Activated T-cell treated with anti-CD3 and anti-CD28 coated beads, Interleukin-2, amount 50 U/mL, for 72 hours (primary cell): ENCODE measurements at places on chromosomes 3 and 15. TPM values are rescaled to one million over a fixed set of nuclear protein-coding genes. Genes with fewer than 3 reads are reported as not detected.
A peak's percentile ranks its signal among the peaks of the same experiment; 100 is the strongest.

DNA sequence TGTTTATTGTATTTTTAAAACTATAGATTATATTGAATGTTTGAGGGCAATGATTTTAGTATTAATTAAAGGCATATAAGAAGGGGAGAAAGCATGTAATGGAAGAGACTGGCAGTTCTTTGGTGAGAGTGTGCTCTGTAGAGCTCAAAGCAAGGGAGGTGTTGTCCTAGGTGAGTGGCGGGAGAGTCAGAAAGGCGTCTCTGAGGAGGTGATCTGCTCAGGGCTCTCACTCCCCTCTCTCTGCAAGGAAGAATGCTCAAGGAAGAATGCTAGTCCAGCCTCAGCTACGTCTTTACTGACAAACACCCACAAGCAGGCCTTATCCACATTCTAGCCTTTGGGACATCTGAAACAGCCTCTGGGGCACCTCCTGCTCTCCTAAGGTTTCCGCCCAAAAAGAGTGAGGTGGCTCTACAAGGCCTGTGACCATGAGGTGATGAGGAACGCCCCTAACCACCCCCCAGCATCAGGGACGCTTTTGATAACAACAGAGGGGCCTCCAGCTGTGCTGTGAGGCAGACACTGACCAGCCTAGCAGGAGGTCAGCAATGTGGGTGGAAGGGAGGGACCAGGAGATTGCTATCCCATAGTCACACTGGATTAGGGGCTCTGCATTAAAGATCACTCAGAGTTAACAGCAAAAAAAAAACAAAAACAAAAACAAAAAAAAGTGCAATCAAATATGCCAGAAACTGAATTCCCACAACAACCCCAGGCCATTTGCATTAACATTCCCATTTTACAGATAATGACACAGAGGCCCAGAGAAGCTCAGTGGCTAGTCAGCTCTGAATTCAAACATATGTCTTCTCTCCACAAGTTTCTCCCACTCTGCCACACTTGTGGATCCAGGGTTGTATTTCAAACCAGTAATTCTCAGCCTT lies 202.2 kb upstream of the CTNNB1 start:
- peaks cover 41% of the 10 kb centered on the region for H3K27me3 ChIP-seq
- H3K4me1 ChIP-seq, result peaks cover 1% of the 10 kb centered on the region
- H3K36me3 ChIP-seq, result no peaks in the 10 kb centered on the region
- no peak overlapping the region for H3K27ac ChIP-seq
- no peak overlapping the region for H3K4me3 ChIP-seq
- DNase-seq, result no peak

- no peaks in the 10 kb centered on the region for H3K36me3 ChIP-seq
- H3K27ac ChIP-seq, result no peak overlapping the region
- no peak overlapping the region for H3K4me3 ChIP-seq
- H3K27me3 ChIP-seq, result peaks cover 42% of the 10 kb centered on the region
These were observed 158.8 kb downstream of the RORA start for GRCh38 chr15:61070111-61070901.

- no peak for DNase-seq
- H3K27ac ChIP-seq, result no peak overlapping the region
- H3K4me3 ChIP-seq, result peak overlapping the region; percentile 7
These were observed 1.7 kb downstream of the CLDN11 start for GRCh38 chr3:170420307-170420821.

- H3K4me1 ChIP-seq, result peaks cover 1% of the 10 kb centered on the region
- no peak for DNase-seq
- H3K4me3 ChIP-seq, result no peak overlapping the region
- no peaks in the 10 kb centered on the region for H3K36me3 ChIP-seq
These were observed 12.6 kb upstream of the PLCL2 start for GRCh38 chr3:16871915-16872842.

- DNase-seq, result no peak
- no peak overlapping the region for H3K4me3 ChIP-seq
These were observed 390.3 kb upstream of the DPH6 start for GRCh38 chr15:35936284-35936683.

GRCh38 chr15:52134502-52135144 lies 22.0 kb upstream of the BCL2L10 start:
- H3K27me3 ChIP-seq, result no peaks in the 10 kb centered on the region
- peaks cover 3% of the 10 kb centered on the region for H3K36me3 ChIP-seq
- H3K4me1 ChIP-seq, result peaks cover 21% of the 10 kb centered on the region
- no peak overlapping the region for H3K4me3 ChIP-seq

The ACTC1 gene
- total RNA-seq, result not detected

The SMAD3 gene
- total RNA-seq, result 47.4 TPM

The CSPG5 gene
- total RNA-seq, result 0.30 TPM

DNA sequence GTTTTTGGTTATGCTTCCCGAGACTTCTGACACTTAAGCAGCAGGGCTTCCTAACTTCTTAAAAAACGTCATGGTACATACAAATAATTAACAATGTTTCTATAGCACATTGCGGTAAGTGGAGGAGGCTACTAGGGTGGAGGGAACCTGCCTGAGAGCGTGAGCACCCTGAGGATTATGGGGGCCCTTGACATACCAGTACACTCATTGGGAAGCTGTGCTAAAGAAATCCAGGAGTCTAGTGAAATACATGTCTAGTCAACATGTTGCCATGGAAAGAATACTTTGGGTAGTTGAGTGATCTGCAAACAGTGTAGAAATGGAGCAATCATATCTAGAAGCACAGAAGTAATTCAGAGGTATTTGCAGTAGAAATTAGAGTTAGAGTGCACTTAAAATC lies 39.2 kb upstream of the MAPKBP1 start:
- H3K27ac ChIP-seq, result no peak overlapping the region
- no peak overlapping the region for H3K4me3 ChIP-seq
- H3K4me1 ChIP-seq, result no peaks in the 10 kb centered on the region
- no peaks in the 10 kb centered on the region for H3K27me3 ChIP-seq
- H3K36me3 ChIP-seq, result peaks cover 4% of the 10 kb centered on the region

GRCh38 chr15:40137303-40138200 lies 23.3 kb upstream of the BUB1B start:
- H3K4me1 ChIP-seq, result no peaks in the 10 kb centered on the region
- H3K27ac ChIP-seq, result no peak overlapping the region
- H3K27me3 ChIP-seq, result no peaks in the 10 kb centered on the region
- no peaks in the 10 kb centered on the region for H3K36me3 ChIP-seq
- H3K4me3 ChIP-seq, result no peak overlapping the region
- no peak for DNase-seq

The SCN11A gene
- total RNA-seq, result 0.22 TPM

- peaks cover 12% of the 10 kb centered on the region for H3K27me3 ChIP-seq
- H3K36me3 ChIP-seq, result no peaks in the 10 kb centered on the region
- no peak for DNase-seq
These were observed 11.7 kb upstream of the ARL14 start for GRCh38 chr3:160665231-160665630.
